ENCODE measurements at places on chromosomes 5 and 9.

DNA sequence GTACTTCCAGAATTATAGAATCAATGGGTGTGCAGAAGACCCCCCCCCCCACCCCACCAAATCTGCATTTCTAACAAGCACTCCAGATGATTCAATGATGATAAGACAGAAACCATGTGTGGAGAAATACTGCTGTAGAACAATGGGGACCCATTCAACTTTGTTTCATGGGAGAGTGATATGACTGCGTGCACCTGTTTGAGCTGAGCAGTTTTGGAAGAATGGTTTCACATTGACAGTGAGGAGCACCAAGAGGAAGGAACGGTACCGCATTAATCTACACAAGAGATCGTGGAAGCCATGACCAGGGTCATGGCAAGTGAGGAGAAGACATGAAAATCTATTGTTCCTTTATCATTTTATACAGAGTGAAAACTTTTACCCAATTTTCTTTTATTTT, 202.7 kb downstream of the CD180 start:
- DNase-seq, result no peak

- DNase-seq, result no peak
These were observed 43.0 kb upstream of the HTR4 start for GRCh38 chr5:148697180-148697808.

DNA sequence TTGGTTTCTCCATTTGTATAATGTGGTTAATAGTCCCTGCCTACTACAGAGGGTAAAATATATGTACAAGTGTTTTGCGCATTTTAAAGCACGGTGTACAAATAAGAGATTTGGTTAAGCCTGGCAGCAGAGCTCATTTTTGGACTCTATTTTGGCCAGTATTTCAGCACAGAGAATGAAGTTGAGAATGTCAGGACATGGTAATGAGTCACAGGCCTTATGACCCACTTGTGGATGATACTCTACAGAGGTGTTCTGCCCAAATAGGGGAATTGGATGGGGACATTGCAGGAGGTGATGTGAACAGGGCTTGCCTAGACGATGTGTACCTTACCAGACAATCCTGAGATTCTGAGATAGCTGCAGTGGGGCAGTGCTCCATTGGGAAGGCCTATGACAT, 50.6 kb downstream of the MELK start:
- no peak for DNase-seq

DNA sequence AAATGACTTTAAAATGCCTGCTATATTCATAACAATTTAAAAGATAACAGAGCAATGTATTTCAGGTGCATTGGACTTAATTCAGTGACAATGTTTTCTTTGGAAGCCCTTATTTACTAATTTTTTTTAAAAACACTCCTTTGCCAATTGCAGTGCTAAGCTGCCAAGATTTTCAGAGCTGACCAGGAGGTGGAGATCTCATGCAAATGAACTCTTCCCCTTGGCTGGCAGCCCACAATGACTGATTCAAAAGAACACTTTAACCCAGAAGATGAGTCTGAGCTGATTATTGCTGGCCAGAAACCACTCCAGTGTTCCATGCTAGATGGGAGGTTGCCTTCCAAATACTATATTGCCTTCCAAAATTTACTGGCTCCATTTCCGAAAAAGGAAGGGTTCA, 128.3 kb upstream of the CCNH start:
- DNase-seq, result no peak
